Fibroblast of skin of left biceps (primary cell): ENCODE measurements at places on chromosomes 7 and 10.

- DNase-seq = no peak
Observed at GRCh38 chr10:11553773-11554381, 57.6 kb downstream of the USP6NL start.

DNA sequence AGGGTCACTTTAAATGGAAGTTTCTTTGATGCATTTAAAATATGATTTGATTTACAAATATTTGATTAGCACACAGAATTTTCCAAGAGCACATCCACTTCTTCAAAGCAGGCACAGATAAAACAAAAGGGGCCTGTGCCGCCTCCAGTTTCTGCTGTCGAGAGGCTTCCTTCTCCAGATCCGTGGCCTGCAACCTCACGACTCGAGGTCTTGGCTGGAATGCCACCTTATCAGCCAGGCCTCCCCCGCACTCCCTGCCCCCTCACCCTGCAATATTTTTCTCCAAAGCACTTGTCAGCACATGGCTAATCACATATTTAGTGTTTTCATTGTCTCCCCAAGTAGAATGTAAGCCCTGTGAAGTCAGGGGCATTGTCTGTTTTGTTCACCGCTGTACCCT lies 12.5 kb downstream of the PYROXD2 start:
- DNase-seq = no peak

GRCh38 chr10:126324826-126325225 lies 63.5 kb downstream of the ADAM12 start:
- no peak for DNase-seq

DNA sequence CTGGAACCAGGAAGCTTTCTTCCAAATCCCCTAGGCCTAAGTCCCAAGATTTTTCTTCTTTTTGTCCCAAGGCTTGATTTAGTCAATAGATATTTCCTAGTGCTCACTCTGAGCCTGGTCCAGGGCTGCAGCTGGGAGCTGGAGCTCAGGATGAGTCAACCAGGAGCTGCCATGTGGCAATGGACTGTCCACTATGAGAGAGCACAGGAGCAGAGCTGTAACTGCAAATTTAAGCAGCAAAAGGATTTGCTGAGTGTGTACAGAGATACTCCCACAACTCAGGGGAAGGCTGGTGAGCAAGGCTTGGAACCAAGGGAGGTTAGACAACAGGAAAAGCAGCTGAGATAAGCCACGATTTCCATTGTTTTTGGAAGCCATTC lies 92.1 kb upstream of the CXCL12 start:
- DNase-seq = no peak
